GM23248 (cell line): ENCODE measurements at places on chromosomes 1 and 21.

- peak overlapping the region; percentile 19; the same call in 1 of the 2 replicates for H3K4me3 ChIP-seq
- peak overlapping the region; percentile 16; the same call in 1 of the 2 replicates for H3K27ac ChIP-seq
- DNase-seq, result no peak
- H3K36me3 ChIP-seq, result no peaks in the 10 kb centered on the region
- H3K4me1 ChIP-seq, result peaks cover 33% of the 10 kb centered on the region
Observed at GRCh38 chr1:2267051-2267830, 39.1 kb downstream of the SKI start.

- H3K27me3 ChIP-seq, result no peaks in the 10 kb centered on the region
- no peak overlapping the region for H3K4me3 ChIP-seq
- H3K4me1 ChIP-seq, result no peaks in the 10 kb centered on the region
- no peak for DNase-seq
Observed at GRCh38 chr1:84985365-84985764, 11.5 kb downstream of the MCOLN2 start.

GRCh38 chr1:192958871-192959270, 100.3 kb downstream of the UCHL5 start:
- no peaks in the 10 kb centered on the region for H3K4me1 ChIP-seq
- H3K36me3 ChIP-seq, result no peaks in the 10 kb centered on the region
- H3K4me3 ChIP-seq, result no peak overlapping the region
- no peaks in the 10 kb centered on the region for H3K27me3 ChIP-seq

- H3K27me3 ChIP-seq, result no peaks in the 10 kb centered on the region
- peaks cover 28% of the 10 kb centered on the region for H3K4me1 ChIP-seq
- H3K27ac ChIP-seq, result no peak overlapping the region
Observed at GRCh38 chr1:51697166-51697565, 80.3 kb downstream of the OSBPL9 start.

DNA sequence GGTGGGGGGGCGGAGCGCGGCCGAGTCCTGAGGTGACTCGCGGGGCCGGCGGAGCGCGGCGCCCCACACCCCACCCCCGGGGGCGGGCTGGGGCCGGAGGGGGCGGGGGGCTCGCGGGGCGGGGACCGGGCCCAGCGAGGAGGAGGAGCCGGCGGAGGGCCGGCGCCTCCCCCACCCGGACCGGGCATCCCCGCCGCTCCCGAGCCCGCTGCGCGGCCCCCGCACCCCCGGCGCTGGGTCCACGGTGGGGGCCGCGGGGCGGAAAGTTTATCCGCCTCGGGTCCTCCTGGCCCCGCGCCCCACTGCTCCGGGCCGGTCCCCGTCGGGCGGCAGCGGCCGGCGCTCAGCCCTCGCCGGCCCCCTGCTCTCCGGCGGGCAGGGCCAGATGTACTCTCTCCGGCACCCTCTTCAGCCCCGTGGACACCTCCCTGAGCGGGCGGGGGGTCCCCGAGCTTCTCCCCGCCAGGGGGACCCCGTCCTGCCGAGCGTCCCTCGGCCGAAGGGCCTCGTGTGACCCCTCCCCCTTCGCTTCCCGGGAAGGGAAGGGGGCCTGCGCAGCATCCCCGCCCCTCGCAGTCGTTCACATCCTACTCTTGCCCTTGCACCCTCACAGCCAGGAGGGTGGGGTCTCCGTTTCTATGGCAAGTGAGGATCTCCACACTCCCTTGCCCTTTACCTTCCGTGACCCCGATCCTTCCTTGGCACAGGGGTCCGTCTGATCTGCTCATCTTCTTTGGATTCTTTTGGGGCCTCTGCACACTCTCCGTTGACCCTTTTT, 663 bp downstream of the CAMTA1 start:
- H3K4me1 ChIP-seq, result peaks cover 6% of the 10 kb centered on the region; the same call in 1 of the 2 replicates
- H3K27ac ChIP-seq, result 0 out of 2 replicates have a peak overlapping the region, but pooled peaks have one; percentile 12
- H3K36me3 ChIP-seq, result no peaks in the 10 kb centered on the region
- H3K4me3 ChIP-seq, result peak overlapping the region; percentile 94
- peak; percentile 65 for DNase-seq

GRCh38 chr1:81846630-81847029, 45.9 kb downstream of the ADGRL2 start:
- H3K27ac ChIP-seq, result no peak overlapping the region
- H3K4me3 ChIP-seq, result no peak overlapping the region
- H3K27me3 ChIP-seq, result no peaks in the 10 kb centered on the region

DNA sequence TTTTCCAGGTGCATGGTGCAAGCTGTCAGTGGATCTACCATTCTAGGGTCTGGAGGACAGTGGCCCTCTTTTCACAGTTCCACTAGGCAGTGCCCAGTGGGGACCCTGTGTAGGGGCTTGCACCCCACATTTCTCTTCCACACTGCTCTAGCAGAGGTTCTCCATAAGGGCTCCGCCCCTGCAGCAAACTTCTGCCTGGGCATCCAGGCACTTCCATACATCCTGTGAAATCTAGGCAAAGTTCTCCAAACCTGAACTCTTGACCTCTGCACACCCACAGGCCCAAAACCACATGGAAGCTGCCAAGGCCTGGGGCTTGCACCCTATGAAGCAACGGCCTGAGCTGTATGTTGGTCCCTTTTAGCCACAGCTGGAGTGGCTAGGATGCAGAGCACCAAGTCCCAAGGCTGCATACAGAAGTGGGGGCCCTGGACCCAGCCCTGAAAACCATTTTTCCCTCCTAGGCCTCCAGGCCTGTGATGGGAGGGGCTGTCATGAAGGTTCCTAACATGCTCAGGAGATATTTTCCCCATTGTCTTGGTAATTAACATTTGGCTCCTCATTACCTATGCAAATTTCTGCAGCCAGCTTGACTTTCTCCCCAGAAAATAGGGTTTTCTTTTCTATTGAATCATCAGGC, 46.1 kb downstream of the SERBP1 start:
- H3K4me1 ChIP-seq, result no peaks in the 10 kb centered on the region
- H3K27ac ChIP-seq, result no peak overlapping the region
- no peaks in the 10 kb centered on the region for H3K36me3 ChIP-seq

DNA sequence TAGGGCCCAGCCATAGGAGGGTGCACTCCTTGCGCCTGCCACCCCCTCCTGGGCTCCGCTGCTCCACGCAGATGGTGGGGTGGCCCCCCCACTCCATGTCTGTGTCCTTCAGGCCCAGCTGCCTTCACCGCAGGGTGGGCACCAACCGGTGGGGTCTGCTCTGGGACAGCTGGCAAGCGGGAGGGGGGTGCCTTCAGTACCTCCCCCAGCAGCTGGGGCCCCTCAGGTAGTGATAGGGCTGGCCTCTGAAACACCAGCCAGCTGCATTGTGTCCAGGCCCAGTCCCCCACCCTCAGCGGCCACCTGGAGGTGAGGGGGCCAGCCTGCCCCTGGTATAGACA, 360 bp downstream of the GJC2 start:
- peaks cover 23% of the 10 kb centered on the region for H3K4me1 ChIP-seq
- H3K4me3 ChIP-seq, result no peak overlapping the region
- peak overlapping the region; percentile 46 for H3K27ac ChIP-seq
- no peaks in the 10 kb centered on the region for H3K27me3 ChIP-seq
- no peaks in the 10 kb centered on the region for H3K36me3 ChIP-seq

DNA sequence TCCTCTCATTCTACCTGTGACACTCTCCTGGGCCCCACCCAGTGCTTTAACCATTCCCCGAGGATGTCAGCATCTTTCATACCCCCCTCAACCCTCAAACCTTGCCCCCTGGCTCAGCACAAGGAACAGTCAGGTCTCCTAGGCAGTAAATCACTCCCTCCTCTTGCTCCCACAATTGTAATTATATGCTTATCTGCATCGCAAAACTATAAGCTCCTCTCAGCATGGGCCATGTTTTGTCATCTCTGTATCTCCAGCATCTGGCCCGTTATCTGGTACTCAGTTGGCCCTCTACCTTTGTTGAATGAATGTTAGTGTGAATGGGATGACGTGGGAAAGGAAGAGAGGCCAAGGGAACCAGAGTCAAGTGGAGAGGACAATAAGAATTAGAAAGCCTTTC, 2.8 kb upstream of the ELOVL1 start:
- DNase-seq, result no peak
- no peaks in the 10 kb centered on the region for H3K36me3 ChIP-seq
- H3K4me3 ChIP-seq, result no peak overlapping the region

GRCh38 chr21:40613546-40614030, 233.4 kb downstream of the DSCAM start:
- no peak overlapping the region for H3K4me3 ChIP-seq
- no peak for DNase-seq
- no peaks in the 10 kb centered on the region for H3K4me1 ChIP-seq
- no peaks in the 10 kb centered on the region for H3K36me3 ChIP-seq

GRCh38 chr21:43361127-43361492, 65.8 kb downstream of the SIK1 start:
- peak overlapping the region; percentile 92 for H3K27ac ChIP-seq
- peaks cover 6% of the 10 kb centered on the region for H3K4me1 ChIP-seq

GRCh38 chr1:112501810-112502641, 6.7 kb upstream of the WNT2B start:
- H3K27ac ChIP-seq, result no peak overlapping the region
- H3K36me3 ChIP-seq, result no peaks in the 10 kb centered on the region
- H3K4me1 ChIP-seq, result peaks cover 8% of the 10 kb centered on the region; the same call in 1 of the 2 replicates

DNA sequence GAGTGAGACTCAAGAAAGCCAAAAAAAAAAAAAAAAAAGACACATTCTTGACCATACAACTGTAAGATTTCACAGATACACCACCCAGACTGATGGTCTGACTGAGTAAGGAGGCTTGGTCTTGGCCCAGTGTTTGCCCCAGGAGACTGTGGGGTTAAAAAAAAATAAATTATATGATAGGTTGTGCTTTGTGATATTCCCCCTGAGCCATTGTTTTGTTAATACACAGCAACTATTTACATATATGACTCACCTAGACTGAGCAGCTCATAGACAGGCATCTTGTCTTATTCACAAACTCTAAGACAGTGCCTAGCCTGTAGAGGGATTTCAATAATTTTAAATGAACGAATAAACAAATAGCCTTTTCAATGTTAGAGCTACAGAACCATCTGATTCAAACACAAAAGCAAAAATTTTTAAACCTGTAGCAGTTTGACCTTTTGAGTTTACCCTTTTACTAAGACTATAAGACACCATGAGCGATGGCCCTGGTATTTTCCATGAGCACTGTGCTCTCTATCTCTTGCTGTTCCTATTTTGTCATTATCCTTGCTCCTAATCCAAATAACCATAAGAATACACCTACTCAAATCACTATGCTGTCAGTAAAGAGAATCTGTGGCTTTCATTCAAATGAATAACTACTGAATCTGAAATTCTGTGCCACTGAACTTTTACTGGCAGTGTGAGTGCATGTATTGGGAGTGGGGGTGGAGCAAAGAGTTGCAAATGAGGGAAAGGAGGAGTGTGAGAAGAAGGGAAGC, 199.4 kb upstream of the PTBP2 start:
- no peaks in the 10 kb centered on the region for H3K27me3 ChIP-seq
- H3K36me3 ChIP-seq, result no peaks in the 10 kb centered on the region
- H3K4me3 ChIP-seq, result no peak overlapping the region
- DNase-seq, result peak; percentile 71
- H3K4me1 ChIP-seq, result peaks cover 25% of the 10 kb centered on the region

- no peaks in the 10 kb centered on the region for H3K4me1 ChIP-seq
- H3K36me3 ChIP-seq, result no peaks in the 10 kb centered on the region
Observed at GRCh38 chr1:248416226-248416625, 13.4 kb downstream of the OR2T1 start.

DNA sequence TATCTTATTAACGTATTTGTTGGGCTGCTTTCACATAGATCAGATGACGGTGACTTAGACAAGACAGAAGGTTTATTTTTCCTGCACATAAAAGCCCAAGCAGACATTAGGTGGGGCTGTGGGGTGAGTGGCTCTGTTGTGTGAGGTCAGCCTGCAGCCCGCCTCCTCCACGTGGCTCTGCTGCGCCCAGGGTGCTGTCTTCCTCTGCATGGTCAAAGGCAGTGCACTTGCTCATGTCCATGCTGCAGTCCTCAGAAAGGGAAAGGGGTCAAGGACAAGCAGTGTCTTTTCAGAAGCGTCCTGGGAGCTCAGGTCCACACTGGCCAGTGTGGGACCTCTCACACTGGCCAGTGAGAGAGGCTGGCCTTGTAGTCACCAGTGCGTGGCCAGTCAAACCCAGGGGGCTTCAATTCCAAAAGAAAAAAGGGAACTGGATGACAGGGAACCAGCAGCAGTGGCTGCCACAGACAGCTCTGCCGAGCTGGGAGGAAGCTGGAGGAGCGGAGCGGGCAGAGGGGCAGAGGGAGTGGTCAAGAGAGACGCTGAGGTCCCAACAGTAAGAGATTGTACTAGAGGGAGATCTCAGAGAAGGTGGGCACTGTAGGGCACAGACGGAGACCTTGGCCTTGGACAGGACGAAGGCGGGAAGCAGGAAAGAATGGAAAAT, 35.9 kb upstream of the SLC45A1 start:
- DNase-seq, result peak; percentile 10
- no peaks in the 10 kb centered on the region for H3K27me3 ChIP-seq
- no peak overlapping the region for H3K4me3 ChIP-seq
